ENCODE measurements at places on chromosomes 4 and X. TPM values are rescaled to one million over a fixed set of nuclear protein-coding genes. Genes with fewer than 3 reads are reported as not detected.

The PCDH19 gene
- total RNA-seq: not detected

- no peak for DNase-seq
Measured at GRCh38 chrX:44162964-44163475, 180.5 kb downstream of the EFHC2 start.

- DNase-seq: no peak
Measured at GRCh38 chr4:15695729-15696128, 7.1 kb upstream of the BST1 start.

DNA sequence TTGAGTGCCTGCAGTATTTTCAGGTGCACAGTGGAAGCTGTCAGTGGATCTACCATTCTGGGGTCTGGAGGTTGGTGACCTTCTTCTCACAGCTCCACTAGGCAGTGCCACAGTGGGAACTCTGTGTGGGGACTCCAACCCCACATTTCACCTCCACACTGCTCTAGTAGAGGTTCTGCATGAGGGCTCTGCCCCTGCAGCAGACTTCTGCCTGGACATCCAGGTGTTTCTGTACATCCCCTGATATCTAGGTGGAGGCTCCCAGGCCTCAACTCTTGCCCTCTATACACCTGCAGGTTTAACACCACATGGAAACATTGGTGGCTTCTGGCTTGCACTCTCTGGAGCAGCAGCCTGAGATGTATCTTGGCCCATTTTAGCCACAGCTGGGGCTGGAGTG lies 17.0 kb upstream of the NELFA start:
- no peak for DNase-seq

- DNase-seq: no peak
Measured at GRCh38 chr4:41791557-41791956, 43.0 kb upstream of the PHOX2B start.

The AREG gene
- total RNA-seq: 173 TPM

- peak; percentile 88 for DNase-seq
Measured at GRCh38 chr4:40515398-40516293, 114.0 kb downstream of the RBM47 start.

The PARM1 gene
- total RNA-seq: 1.1 TPM

The CD38 gene
- not detected for total RNA-seq

DNA sequence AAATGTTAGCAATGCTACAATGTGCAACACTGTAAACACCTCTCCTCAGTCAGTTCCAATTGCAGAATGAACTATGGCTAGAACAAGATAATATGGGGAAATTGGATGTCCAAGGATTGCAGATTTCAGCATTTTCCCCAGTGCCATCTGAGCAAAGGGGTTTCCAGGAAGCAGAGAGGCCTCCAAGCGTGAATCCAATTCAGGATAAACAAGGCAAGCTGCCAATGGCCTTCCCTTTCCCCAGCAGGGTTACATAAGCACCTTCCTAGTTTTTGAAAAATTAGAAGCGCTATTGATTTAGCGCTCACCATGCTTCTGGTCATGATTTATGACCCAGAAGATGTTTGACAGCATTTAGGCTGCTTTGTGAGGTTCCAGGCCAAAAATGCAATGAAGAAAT lies 223.0 kb upstream of the GATB start:
- DNase-seq: no peak

- DNase-seq: no peak
Measured at GRCh38 chr4:81030061-81030980, at the start of gene BMP3. Gene BMP3, plus strand, starts transcription at chr4:81030708. Its CDS starts 577 bp downstream, at chr4:81031285.

GRCh38 chrX:130848763-130849162 lies 54.2 kb downstream of the ENOX2 start:
- DNase-seq: no peak

- no peak for DNase-seq
Measured at GRCh38 chr4:189804894-189805293, 135.8 kb upstream of the FRG1 start.

DNA sequence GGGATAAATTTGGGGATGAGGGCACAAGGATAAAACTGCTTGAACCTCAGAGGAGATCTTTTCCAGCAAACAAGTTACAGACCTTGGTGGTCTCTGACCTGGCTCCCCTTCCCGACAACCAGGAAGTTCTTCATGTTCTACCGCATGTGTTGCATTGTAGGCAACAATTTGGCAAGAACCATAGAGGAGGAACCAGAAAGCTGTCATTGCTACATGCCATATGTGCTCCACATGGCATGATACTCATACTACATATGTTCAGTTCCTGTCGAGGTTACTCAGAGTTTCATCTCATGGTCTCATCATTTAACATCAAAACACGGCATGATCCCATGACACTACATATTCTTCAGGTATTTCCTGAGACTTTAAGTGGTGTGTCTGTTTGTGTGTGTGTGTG lies 235.9 kb downstream of the OR13H1 start:
- DNase-seq: no peak

The KDR gene
- total RNA-seq: not detected

DNA sequence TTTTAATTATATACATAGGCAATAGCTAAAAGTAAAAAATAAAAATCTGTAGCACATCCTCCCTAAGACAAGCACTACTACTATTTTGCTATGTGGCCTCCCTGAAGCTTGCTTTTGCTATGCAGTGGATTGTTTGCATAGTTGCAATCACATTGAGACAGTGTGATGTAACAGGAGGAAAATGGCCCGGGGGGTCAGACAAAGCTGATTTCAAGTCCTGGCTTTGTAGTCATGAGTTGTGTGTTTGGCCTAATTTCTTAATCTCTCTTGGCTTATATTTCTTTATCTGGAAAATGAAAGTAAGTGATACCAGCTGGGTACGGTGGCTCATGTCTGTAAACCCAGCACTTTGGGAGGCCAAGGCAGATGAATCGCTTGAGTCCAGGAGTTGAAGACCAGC lies 166.6 kb downstream of the LHFPL1 start:
- DNase-seq: no peak

- peak; percentile 56 for DNase-seq
Measured at GRCh38 chrX:47191331-47191730, 2.3 kb upstream of the UBA1 start.

DNA sequence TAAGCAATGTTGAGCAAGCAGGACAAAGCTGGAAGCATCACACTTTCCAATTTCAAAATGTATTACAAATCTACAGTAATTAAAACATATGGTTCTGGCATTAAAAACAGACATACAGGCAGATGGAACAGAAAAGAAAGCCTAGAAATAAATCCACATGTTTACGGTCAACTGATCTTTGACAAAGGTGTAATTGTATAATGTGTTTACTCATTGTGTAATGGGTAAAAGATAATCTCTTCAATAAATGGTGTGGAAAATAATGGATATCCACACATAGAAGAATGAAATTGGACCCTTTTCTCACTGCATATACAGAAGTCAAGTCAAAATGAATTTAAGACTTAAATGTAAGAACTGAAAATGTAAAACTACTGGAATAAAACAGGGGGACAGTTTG lies 394.2 kb downstream of the ANKRD50 start:
- DNase-seq: no peak

- peak; percentile 57 for DNase-seq
Measured at GRCh38 chrX:103343105-103343504, 13.1 kb downstream of the TCEAL7 start.

DNA sequence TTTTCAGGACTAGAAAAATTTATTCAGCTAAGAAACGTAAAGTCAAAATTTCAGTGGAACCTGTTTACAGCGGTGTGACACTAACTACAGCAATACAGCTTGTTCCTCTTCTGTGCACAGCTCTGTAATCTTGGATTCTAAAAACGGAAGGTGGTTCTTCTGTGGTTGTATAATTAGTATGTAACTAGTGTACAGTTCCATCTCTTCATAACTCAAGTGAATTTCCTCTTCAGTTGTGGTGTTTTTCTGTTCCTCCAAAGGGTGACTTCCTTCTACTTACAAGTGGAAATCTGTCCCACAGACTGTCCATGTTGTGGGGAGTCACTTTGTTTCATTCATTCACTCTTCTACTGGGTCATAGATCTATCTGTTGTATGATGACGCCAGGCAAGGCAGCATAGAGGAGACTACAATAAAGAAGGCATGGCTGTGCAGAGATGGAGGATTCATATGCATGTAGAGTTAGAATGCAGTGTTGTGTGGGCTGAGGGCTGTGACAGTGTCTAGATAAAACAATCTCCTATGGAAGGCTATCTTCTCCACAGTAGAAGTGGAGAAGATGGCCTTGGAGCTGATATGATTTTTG lies 5.4 kb downstream of the DAPP1 start:
- no peak for DNase-seq

The ITIH6 gene
- total RNA-seq: 0.20 TPM

- no peak for DNase-seq
Measured at GRCh38 chr4:118396881-118397622, 44.2 kb upstream of the PRSS12 start.

- no peak for DNase-seq
Measured at GRCh38 chrX:1025413-1025812, 187.0 kb downstream of the CRLF2 start.

DNA sequence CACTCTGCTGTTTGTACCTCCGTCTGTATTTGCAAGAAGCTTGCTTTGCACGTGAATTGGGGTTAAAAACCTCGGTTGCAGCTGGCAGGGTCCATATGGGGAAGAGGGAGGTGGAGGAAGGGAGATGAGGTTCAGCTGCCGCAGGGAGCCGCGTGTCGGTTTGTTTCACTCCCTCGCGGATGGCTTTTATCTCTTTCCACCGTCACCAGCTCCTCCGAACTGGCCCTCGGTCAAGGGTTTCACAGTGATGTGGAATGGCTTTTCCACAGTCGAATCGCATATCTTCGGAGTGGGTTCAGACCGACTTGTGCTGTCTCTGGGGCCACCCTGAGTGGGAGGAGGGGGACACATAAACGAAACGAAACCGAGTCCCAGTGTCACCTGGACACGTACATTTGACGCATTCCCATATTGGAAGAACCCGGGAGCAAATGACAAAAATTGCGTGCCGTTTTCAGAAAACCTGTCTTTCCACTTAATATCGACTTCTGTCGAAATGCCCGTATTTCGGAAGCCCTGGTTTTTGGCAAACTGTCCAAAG lies 929 bp downstream of the ZBTB33 start:
- DNase-seq: peak; percentile 40

The GLUD2 gene
- total RNA-seq: 0.23 TPM

DNA sequence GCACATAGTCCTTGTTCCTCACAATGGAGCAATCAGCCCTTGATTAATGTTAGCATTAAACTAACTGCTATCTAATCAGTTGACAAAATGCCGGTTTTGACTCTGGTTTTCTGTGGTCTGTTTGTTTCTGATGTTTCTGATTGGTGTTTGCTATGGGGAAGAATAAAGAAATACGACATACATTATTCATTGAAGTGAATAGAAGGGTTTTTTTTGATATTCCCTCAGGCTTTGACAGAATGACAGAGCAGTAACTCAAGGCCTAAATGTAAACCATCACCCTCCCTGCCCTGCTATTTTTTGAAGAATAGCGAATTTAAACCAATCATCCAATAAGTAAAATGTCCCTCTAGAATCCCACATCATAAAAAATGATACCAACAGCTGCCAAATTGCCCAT lies 65.5 kb upstream of the HS3ST1 start:
- no peak for DNase-seq

- DNase-seq: peak; percentile 86
Measured at GRCh38 chr4:76781698-76782595, 116.0 kb downstream of the SOWAHB start.

The MAGEA8 gene
- not detected for total RNA-seq

The PNMA3 gene
- not detected for total RNA-seq

The OTC gene
- total RNA-seq: not detected

The FDCSP gene
- not detected for total RNA-seq

DNA sequence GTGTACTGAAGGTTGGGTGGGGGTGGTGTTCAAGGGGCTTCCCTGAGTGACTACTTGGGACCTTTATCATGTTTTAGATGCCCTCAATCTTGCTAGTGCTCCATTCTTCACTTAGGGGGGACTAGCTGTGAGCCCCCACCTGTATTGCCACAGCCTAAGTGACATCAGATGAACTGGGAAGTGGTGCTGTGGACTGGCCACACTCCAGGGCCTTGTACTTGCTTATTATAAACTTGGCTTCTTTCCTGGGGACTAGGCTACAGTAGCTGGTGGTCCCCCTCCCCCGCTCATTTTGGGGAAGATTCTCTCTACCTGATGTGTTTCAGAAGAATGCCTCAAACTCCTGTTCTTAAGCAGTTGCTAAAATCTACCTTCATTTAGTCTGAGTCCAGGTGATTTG lies 46.7 kb upstream of the WDR1 start:
- DNase-seq: no peak

- DNase-seq: no peak
Measured at GRCh38 chr4:135732448-135732847, 1530.9 kb upstream of the PABPC4L start.

DNA sequence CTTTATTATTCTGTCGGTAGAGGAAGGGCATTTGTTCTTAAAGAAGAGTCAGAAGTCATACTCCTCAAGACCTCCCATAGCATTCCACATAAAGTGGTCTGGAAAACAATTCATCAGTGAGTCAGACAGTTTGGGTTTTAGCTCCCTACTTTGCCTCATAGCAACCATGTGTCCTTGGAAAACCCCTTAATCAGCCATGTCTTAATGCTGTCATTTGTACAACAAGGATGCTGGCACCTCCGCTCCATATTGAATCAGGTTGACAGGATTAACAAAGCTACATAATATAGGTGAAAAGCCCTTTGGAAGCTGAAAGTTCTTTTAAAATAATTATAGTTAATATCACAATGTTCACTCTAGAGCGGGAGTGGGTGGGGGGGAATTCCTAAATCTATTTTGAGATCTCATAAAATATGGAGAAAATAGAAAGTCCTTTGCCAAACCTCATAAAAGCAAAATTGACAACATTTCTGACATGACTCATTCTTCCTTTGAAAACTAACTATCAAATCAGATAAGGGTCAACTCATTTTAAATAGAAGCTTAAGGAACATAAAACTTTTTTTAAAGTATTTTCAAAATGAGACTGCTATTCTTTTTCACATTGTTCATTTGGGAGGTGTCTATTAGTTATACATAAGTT lies 37.3 kb upstream of the GUCY1A1 start:
- DNase-seq: peak; percentile 70

The COL4A6 gene
- not detected for total RNA-seq

- DNase-seq: no peak
Measured at GRCh38 chr4:25128671-25129070, 31.6 kb downstream of the SEPSECS start.

The ZNF141 gene
- 0.44 TPM for total RNA-seq

DNA sequence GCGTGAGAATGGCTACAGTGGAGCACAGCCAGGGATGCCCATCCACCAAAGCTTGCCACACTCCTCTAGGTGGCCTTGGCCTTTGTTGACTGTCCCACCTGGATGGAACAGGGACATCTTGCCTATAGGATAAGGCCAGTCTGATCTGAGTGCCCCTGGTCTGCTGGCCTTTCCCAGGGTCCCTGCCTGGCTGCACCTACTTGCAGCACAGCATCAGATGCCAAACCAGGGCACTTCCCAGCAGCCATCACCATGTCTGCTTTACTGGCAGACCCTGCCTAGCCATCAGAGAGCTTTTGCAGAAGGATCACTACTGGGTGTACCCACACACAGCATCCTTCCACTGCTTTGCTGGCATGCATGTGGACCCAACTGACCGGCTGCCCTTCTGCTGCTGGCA lies 143.2 kb downstream of the GABRA3 start:
- no peak for DNase-seq

The LDB2 gene
- not detected for total RNA-seq

- no peak for DNase-seq
Measured at GRCh38 chr4:74541667-74542066, 96.7 kb downstream of the AREG start.

The PWWP3B gene
- not detected for total RNA-seq

All from HT-29 (cell line).